ENCODE measurements at places on chromosomes 5 and 9.
A peak's percentile ranks its signal among the peaks of the same experiment; 100 is the strongest.

DNA sequence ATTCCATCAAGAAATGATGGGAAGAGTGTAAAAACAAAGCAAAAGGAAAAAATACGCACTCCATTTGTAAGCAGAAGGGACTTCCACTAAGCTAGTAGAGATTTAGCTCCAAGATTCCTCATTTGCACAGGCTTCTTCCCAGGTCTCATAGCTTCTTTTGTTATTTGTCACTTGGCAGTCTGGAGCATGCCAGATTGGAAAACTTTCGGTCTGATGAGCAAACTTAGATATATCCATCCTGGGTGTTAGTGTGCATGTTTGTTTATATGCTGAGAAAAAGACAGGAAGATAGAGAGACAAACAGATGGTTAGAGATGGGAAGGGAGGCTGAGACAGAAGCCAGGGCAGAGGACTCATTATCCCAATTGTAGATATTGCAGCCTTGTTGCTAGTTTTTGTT lies 1644.5 kb upstream of the NUDT12 start:
- DNase-seq = no peak

GRCh38 chr9:92312887-92313623 lies 12.1 kb downstream of the NOL8 start:
- no peak for DNase-seq

DNA sequence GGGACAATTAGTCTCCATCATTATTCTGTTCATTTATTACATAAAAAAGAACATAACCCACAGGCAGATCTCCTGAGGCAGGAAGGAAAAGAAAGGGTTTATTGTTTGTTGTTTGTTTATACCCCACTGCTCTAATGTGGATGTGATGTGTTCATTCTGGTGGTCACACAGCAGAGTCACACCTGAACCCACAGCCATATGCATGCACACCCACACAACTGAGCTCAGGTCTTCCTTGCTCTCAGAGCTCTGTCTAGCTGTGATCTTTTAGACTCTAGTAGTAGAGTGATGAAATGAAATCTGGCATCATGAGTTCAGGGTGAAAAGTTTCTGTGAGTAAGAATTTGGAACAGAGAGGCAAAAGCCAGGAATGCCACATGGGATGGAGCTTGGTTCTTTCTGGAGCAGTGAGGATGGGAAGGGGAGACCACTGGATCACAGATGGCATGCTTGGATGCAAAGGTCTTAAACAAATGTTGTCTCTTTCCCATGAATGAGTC lies 227.0 kb downstream of the PAPPA start:
- DNase-seq = no peak

GRCh38 chr9:91316093-91316492 lies 45.6 kb downstream of the AUH start:
- no peak for DNase-seq

DNA sequence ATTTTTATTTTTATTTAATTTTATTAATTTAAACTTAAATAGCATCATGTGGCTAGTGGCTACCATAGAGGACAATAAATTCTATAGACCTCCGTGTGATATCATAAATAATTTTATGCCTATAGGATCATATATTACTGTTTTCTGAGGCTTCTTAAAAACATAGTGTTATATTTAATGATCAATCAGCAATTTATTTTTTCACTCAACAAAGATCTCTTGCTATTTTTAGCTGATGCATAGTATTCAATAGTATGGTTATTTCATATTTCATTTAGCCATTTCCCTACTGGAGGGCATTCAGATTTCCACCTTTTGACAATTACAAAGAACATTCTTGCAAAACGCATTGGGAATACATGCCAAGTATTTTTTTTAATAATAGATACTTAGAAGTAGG lies 114.1 kb downstream of the PDE4D start:
- DNase-seq = no peak

- no peak for DNase-seq
These were observed 207.7 kb downstream of the SREK1 start for GRCh38 chr5:66351813-66352212.

DNA sequence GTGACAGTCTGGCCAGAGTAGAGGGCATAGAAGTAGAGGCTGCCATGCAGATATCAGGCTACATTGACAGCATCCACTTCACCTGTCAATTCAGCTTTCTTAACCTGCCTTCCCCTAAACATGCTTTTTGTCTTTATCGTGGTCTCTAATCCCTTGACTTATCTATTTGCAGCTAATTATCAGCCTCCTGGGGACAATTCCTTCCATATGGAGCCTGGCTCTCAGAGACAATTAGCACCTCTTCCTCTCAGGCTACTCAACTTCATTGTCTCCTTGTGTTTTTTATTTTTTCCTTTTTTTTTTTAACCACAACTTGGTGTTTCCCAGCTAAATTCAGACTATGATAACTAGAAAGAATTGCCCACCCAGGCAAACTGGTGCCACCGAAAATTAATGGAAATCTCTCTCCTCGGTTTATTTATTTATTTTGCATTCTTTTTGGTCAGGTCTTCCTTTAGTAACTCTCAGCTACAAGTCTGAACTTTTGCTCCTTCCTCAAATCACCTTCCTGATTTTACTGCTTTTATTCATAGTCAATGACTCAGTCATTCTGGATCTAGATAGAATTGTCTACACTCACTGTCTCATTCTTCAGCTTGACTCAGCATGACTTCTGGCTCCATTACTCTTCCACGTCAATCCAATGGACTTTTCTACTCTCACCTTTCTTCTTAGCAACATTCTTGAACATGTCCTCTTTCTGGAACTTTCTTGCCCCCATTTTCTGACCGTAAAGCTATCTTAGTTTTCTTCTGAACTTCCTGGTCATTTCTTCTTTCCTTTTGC lies 63.0 kb upstream of the BASP1 start:
- DNase-seq = peak; percentile 69

DNA sequence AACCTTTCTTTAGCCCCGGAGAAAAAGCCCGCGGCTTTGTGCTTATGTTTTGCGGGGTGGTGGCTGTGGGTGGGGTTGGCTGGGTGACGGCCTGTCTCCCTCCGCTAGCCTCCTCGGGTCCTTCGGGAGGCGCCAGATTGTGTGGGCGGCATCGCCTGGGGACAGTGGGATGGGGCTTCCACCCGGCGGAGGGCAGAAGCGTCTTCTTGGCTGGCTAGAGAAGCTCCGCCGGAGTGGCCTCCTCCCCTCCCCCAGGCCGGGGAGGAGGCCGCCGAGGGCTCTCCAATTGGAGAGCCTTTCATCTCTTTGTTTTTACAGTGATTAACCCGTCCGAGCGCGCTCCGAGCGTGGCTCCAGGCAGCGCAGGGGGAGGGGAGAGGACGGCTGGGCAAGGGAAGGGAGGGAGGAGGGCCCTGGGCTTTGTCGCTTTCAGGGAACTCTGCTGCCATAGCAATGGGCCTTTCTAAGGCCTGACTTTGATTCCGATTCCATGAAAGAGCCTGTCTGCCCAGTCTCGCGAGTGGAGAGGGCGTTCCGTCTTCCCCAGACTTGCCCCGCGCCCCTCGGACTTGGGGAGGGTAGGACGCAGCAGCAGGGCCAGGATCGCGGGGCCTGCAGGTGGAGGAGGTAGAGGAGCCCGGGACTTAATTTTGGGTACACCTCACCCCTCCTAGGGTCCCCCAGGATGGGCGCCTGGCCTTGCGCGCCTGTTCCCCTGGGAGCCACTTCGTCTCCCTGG lies 36.7 kb upstream of the TIFAB start:
- peak; percentile 62 for DNase-seq

DNA sequence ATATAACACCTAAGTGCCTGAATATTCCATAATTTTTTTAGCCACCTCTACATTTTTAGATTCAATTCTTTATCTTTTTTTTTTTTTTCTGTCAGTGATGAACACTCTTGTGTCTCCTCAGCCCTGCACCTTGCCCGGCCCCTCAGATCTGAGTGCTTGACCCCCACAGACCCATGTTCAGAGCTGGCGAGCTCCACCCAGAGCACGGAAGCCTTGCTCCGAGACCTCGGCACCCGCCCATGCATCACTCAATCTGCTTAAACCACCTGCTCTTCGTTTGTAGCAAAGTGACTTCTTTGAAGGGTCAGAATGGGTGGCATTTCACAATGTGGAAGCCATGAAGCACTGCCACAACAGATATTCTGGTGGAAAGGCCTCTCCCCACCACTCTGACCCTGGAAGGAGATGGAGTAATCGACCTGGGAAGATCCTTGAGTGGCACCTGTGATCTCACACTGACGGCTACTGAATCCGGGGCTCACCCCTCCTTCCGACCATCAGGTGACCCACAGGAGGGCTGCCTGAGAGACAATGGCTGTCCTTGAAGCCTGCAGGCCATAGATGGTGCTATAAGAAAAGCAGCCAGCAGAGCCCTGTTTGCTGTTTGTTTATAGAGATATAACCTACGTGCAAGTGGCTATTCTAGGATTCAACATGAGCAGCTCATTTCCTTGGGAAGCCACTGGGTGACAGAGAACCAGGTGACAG lies 261.1 kb upstream of the IRX4 start:
- no peak for DNase-seq

DNA sequence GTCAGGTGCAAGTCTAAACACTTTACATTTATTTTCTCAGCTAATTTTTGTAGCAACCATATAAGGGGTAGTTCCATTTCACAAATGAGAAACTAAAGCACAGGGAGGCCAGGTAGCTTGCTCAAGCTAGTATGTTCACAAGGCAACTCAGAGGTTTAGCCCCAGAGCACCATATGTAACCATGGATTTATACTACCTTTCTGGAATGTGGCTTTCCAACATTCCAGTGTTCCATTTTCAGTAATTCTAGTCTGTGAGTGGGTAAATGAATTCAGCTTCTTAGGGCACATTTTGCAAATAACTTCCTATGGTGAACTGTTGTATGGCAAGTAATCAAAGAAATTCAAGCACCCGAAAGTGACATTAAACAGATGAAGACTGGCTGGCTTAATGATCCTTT lies 25.0 kb upstream of the CAST start:
- DNase-seq = no peak

DNA sequence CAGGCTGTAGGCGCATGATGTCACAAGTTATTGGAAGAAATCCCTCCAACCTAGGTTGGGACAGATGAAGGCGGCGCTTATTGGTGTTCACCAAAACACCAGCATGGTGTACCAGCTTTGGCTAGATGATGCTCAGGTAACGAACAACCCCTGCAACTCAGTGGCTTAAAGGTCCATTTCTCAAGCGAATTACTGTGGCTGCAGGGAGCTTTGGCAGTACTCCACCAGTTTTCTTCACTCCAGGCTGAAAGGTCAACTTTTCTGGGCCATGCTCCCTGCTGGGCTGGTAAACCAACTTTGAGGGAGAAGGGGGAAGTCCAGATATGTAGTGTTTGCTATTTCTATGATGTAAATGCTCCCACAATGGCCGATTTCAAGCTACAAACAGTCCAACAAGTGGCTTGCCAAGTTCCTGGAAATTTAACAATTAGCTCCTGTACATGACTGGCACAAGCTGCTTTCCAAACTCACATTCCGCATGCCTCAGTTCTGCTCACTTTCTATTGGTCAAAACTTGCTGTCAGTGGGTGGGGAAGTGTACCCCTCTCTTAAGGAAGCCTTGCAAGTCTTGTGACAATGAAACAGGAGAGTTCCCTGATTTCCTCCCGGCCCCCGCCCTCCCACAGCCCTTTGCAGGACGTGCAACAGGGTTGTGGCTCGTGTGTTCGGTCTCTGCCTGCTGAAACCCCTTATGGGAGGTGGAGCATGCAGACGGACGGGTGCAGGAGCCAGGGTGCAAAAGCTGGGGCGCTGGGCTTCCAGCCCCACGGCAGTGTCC lies 588 bp upstream of the ZBED3 start:
- DNase-seq = no peak

GRCh38 chr5:43008363-43009153 lies 31.6 kb downstream of the ANXA2R start:
- peak; percentile 93 for DNase-seq

- DNase-seq = no peak
These were observed 2.7 kb downstream of the HSPB3 start for GRCh38 chr5:54458221-54458620.

- no peak for DNase-seq
These were observed 144.1 kb downstream of the CCDC171 start for GRCh38 chr9:15696979-15697378.

GRCh38 chr5:79032031-79032695 lies 37.3 kb downstream of the DMGDH start:
- DNase-seq = no peak

- no peak for DNase-seq
These were observed 60.3 kb downstream of the HABP4 start for GRCh38 chr9:96510258-96510657.

- no peak for DNase-seq
These were observed 176.8 kb downstream of the MACROH2A1 start for GRCh38 chr5:135222171-135222681.

All from brain microvascular endothelial cell (primary cell).